ENCODE measurements at places on chromosomes 7 and 10.

DNA sequence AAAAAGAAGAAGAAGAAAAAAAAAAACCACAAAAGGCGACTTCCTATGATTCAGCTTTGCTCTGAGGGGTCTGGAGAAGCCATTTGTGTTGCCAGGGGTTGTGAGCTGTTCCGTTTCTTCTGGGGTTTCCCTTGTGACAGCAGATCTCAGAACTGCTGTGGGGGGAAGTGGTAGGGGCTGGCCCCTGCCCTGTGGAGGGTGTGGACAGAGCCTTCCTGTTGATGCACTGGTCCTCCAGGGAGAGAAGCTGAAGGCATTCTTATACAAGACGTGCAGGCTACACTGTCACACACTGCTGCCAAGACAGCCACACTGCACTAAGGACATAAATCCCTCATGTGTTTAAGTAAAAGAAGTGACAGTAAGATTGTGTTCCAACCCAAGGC is 17.3 kb upstream of the CSGALNACT2 start:
- peak; percentile 14 for DNase-seq

GRCh38 chr7:24725554-24726241 is 31.6 kb downstream of the GSDME start:
- no peak for DNase-seq

DNA sequence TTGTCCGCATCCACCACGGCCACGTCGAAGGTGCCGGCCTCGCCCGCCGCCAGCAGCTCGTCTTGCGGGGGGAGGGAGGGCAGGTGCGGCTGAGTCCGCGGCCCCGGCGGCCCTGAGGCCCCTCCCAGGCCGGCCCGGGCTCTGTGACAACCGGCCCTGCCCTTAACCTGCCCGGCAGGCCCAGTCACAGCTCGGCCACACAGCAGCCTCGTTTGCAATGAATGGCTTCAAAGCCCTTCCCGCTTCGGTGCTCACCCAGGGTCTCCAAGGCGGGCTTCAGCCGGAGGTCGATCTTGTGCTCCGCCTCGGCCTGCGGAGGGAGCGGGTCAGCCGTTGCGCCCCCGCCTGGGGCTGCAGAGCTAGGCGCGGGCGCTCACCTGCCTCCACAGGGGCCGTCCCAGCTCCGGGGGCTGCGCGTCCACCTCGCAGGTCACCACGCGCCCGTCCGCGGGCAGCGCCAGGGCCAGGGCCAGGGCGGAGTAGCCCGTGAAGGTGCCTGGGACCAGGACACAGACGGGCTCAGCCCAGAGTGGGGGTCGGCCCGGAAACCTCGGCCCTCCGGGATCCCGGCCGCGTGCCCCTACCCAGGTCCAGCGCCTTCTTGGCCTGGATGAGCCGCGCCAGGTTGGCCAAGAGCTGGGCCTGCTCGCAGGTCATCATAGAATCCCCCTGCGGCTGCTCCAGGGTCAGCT is 928 bp downstream of the COMTD1 start:
- no peak for DNase-seq

- DNase-seq: no peak
Measured at GRCh38 chr10:97047083-97047736, 138.5 kb downstream of the SLIT1 start.

- no peak for DNase-seq
Measured at GRCh38 chr7:47266131-47266706, 315.7 kb downstream of the TNS3 start.
